ENCODE measurements at places on chromosomes 13 and 19.

DNA sequence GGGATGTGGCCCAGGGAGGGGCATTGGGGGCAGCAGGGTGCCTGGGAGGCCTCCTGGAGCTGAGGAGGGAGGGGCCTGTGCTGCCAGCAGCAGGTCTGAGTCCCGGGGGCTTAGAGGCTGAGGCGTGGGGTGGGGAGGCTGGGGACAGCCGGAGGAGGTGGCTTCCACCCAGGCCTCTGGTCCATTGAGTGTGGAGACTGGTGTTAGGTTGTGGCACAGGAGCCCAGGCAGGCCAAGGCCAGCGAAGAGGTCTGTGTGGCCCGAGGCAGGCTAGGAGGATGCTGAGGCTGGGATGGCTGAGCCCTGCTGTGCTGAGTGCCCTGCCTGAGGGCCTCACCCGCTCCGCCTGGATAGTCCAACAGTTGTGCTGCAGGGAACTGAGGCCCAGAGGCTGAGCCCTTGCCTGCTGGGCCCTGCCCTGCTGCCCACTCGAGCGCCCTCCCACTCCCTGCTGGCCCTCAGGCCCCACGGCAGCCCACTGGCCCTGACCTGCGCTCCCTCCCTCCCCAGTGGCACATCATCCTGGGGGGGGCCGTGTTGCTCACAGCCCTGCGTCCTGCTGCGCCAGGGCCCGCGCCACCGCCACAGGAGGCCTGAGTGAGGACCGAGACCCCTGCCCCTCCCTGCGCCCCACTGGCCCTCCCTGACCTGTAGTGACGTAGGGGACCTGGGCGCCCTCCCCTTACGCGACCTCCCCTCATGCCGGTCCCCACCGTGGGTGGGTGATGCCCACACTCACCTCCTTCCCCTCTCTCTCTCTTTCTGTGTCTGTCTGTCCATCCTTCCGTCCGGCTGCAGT lies 4.9 kb upstream of the GARIN5A start:
- no peak for DNase-seq

GRCh38 chr19:39166571-39167391 lies 30.0 kb upstream of the NCCRP1 start:
- no peak for DNase-seq

DNA sequence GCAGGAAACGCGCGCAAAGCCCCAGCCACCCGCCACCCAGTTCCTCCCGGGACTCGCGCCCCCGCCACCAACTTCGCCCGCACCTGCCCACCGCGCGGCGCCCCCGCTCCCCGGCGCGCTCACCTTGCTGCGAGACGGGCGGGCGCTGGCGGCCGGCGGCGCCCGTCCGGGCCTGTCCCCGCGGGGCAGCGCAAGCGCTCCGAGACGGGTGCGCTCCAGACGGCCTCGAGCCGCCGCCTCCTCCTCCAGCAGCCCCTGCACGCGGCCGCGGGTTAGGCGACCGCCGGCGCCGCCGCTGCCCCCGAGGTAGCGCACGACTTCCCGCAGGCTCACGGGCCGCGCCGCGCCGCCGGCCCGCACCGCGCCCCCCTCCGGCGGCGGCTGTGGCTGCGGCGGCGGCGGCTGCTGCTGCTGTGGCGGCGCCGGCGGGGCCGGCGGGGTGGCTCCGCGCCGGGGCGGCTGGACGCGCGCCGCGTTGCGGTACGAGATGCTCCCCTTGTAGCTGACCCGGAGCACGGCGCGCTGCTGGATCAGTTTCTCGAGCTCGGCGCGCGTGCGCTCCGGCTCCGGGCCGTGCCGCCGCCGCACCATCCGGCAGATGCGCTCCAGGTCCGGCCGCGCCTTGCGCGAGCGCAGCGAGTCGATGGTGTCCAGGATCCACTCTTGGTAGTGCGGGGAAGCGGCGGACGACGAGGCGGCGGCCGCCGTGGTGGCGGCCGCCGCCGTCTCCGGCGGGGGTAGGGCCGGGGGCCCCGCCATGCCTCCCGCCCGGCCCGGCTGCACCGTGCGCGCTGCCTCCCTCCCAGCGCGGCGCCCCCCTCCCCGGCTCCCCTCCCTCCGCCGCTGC lies 666 bp downstream of the SAMD1 start:
- DNase-seq: no peak

DNA sequence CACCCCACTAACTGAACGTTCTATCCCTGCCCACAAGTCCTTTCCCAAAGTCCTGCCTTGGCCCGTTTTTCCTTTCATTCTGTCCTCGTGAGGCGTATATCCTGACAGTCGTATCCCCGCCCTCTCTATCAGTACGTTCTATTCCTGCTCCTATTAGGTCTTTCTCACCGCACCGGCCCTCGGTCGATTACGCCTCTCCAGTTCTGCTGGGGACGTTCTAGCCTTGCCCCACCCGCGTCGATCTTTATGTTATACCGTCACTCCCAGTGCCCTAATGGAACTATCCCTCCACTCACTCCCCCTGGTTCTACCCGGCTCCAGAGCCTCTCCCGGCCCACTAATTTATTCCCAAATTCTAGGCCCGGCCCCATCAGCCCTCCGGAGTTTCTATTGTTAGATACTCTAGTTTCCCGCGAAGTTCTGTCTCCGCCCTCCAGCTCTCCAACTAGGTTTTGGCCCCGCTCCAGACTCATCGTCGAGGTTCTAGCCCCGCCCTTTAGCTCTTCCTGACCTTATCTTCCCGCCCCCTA lies 2.0 kb downstream of the PLAUR start:
- DNase-seq: no peak

GRCh38 chr13:70490320-70490935 lies 382.2 kb upstream of the KLHL1 start:
- DNase-seq: no peak

- no peak for DNase-seq
Observed at GRCh38 chr19:52896431-52897137, 851 bp downstream of the ZNF320 start.

DNA sequence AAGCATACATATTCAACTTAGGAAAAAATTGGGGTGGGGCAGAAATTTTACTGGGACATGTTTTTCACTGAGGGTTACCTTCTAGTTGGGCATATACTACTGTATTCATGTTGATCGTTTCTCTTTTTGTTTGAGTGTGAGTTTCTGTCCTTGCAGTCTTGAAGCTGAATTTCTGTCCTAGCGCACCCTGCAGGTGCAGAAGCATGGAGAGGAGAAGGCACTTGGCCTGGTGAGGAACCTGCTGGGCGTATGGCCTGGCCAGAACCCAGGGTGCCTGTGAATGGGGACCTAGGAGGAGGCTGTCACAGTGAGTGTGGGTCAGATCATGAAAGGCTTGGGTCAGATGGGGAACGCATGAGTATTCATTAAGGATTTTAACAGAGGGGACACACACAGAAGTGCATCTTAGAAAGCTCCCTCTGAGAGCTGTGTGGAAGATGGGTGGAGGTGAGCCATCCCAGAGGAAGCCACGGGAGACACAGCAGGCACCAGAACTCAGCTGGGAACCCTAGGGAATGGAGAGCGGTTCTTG lies 36.8 kb downstream of the SERP2 start:
- no peak for DNase-seq

DNA sequence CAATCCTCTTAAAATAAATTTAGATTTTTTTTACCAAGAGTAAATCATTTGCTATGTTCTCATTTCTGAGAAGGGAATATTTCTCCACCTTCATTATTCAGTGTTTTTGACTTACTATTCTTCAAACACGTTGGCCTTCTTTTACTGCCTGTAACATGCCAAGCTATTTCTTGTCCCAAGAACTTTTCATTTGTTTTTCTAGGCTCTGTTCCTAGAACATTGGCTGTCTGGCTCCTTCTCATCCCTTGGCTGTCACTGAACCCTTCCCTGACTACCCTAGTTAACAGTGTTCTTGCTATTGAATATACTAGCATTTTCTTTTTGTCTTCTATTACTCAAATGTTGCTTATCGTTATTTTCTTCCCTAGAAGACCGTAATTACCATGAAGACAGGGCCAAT lies 248.1 kb downstream of the ITGBL1 start:
- no peak for DNase-seq
